ENCODE measurements at places on chromosomes 7 and 10.

DNA sequence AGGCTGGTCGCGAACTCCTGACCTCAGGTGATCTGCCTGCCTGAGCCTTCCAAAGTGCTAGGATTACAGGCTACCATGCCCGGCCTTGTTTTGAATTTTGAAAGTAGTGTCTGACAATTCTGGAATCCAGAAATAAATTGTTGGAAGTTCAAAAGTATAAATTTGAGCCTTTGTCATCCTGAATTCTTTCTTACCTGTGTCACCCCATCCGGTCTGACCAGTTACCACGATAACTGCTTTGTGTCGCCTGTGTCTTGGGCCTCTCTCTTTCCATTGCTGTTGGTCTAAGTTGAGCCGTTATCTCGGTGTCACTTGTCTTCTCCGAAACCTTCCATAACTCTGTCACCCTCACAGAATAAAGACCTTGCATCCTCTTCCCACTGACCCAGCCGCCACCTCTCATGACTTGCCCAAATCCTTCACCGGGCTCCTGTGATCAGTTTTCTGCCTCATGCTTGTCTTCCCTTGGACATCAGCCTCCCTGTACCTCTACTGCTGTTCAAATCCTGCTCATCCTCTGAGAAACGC lies 18.6 kb downstream of the CUL1 start:
- no peak for DNase-seq

- DNase-seq: no peak
Measured at GRCh38 chr10:100656454-100656853, 88.9 kb upstream of the PAX2 start.

GRCh38 chr7:70935854-70936253 lies 196.1 kb upstream of the GALNT17 start:
- no peak for DNase-seq

- no peak for DNase-seq
Measured at GRCh38 chr10:44281089-44281613, 103.7 kb downstream of the CXCL12 start.

- DNase-seq: no peak
Measured at GRCh38 chr7:96686305-96686704, 23.3 kb downstream of the SEM1 start.

DNA sequence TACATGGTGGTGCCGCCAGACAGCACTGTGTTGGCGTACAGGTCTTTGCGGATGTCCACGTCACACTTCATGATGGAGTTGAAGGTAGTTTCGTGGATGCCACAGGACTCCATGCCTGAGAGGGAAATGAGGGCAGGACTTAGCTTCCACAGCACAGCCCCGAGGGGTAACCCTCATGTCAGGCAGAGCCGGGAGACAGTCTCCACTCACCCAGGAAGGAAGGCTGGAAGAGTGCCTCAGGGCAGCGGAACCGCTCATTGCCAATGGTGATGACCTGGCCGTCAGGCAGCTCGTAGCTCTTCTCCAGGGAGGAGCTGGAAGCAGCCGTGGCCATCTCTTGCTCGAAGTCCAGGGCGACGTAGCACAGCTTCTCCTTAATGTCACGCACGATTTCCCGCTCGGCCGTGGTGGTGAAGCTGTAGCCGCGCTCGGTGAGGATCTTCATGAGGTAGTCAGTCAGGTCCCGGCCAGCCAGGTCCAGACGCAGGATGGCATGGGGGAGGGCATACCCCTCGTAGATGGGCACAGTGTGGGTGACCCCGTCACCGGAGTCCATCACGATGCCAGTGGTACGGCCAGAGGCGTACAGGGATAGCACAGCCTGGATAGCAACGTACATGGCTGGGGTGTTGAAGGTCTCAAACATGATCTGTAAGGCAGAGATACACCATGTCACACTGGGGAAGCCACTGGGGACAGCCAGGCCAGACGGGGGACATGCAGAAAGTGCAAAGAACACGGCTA lies 104.6 kb upstream of the TNRC18 start:
- DNase-seq: no peak

DNA sequence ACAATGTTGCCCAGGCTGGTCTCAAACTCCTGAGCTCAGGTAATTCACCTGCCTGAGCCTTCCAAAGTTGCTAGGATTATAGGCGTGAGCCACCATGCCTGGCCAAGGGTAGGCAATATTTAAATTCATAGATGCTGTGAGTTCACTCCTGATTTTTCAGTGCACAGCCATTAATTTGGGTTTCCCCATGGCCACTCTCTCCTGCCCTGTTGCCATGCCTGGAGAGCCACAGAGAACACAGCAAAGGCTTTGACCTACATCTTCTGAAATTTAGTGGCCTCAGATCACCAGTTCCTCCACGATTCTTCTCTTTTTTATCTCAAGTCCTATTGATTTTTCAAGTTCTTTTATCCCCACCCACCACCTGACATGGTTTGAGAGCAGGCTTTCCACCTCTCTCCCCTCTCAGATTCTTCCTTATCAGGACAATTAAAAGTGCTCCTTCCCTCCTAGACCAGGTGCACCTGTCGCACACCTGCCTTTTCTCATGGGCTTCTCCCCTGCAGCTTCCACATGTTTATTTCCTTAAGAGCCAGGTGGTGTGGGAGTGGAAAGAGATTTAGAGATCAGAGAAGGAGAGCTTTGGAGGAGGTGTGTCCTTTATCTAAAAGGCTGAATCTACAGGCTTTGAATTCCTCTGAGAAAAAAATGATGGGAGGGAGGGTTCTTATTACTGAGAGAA lies 123.8 kb downstream of the ADRA2A start:
- no peak for DNase-seq

DNA sequence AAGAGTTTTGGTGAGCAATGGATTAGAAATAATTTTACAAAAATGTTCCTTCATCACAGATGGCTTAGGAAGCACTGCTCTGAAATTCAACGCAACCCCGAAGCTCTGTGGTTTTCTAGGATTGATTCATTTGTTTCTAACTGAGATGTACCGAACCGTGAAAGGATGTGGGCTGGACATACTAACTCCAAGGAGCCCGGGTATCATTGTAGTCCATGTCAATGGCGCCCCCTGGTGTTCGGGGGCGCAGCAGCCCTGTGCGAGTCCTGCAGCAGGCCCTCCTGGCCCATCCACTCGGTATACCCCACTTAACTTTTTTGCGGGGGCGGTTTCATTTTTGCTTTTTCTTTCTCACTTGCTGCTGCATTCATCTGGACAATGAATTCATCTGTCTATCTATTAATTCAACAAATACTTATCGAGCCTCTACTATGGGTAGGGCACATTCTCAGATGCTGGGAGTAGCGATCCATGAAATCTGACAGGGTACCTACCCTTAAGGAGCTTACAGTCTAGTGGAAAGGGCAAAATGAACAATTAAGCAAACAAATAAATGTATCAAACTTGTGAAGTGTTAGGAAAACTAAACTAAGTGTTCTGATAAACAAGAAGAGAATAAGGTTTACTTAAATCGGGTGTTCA lies 25.2 kb upstream of the ITPRID1 start:
- DNase-seq: no peak

DNA sequence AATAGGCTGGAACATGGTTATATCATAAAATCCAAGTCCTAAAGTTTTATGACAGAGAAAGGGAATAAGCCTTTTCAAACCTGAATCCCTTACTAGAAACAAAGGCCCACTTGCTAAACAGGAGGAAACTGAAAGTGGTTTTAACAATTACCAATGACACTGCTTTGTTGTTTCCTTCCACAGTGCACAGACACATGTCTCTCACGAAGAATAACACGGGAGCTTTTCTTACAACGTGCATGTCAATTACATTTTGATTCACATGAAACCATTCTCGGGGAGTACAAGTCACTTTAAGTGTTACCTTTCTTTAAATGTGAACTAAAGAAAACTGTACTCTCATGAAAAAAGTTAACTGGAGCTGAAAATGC lies 1.4 kb downstream of the MRPS33 start:
- DNase-seq: no peak
